Fibroblast of upper back skin (primary cell): ENCODE measurements at places on chromosomes 12 and 14.

DNA sequence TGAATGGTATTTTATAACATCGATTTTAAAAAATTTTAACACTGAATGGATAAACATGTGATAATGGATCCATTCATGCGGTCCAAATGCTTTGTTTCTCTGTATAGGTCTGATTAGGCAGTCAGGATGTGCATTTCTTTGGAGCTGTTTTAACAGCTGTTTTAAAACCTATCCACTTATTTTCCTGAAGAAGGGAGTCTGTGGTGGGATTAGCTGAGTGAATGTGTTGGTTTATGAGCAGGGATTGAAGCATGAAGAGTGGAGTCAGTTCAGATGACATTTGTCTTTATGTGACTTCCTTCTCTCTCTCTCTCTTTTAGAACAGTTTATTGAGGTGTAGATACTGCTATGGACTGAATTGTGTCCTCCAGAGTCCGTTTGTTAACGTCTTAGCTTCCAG lies 37.7 kb downstream of the GLT8D2 start:
- DNase-seq, result no peak

- no peak for DNase-seq
Measured at GRCh38 chr12:122862110-122862634, 26.9 kb downstream of the HIP1R start.

GRCh38 chr12:20174528-20175175 lies 193.7 kb upstream of the PDE3A start:
- DNase-seq, result no peak

DNA sequence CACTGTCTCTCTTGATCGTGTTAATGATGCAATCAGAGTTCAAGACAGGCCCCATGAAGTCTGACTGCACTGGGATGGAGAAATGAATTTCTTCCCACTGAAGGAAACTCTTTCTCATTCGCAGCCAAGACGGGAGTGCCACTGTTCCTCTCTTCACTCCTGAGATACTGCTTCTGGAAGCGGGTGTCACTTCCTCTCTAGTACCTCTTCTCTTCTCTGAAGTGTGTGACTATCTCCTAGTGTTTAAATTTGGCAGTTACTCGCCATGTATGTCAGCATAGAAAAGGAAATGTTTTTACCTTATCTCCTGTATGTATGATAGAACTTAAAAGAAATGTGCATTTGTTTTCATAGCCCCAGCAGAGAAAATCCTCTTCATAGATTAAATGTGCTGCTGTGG lies 215.2 kb downstream of the ANO6 start:
- no peak for DNase-seq

DNA sequence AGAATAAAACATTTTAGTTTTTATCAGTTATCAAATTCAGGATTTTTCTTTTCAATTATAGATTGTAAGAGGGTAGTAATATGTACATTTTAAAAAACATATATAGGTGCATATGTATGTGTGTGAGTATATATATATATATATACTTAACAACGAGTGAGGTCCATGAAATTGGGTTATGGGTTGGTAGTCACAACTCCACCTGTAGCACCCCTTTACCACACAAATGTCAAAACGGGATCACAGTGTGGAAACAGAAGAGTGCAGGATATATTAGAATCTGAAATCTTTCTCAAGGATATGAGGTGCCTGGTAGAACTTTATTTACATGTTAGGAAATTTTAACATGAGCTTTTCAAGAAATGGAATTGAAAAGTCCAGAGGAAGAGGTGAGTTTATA lies 31.3 kb downstream of the MIA2 start:
- DNase-seq, result peak; percentile 45

GRCh38 chr12:18135086-18135485 lies 45.1 kb upstream of the RERGL start:
- no peak for DNase-seq

- peak; percentile 58 for DNase-seq
Measured at GRCh38 chr12:57214398-57214781, 2.2 kb upstream of the NXPH4 start.

GRCh38 chr12:120584343-120585149 lies 3.3 kb upstream of the POP5 start:
- no peak for DNase-seq

- DNase-seq, result peak; percentile 29
Measured at GRCh38 chr12:100348657-100349454, 8.0 kb upstream of the SLC17A8 start.

DNA sequence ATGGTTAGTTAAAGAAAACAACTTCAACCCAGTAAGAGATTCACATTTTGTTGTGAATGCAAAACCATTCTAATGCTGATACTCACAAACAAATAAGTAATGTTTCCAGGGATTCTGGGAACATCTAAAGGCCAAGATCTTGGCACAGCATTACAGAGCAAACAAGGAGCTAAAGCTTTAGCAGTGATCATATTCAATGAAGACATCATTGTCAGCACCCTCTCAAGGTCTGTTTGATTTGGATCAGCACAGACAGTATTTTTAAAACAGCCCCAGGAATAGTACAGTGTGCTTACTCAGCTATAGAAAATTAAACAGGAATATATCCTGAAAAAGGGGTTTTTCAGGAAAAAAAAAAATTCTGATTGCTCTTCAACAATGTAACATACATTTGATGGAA lies 71.4 kb downstream of the TMEM260 start:
- no peak for DNase-seq

GRCh38 chr14:99389174-99389826 lies 91.4 kb downstream of the SETD3 start:
- DNase-seq, result peak; percentile 20

GRCh38 chr12:82524641-82525040 lies 162.1 kb upstream of the TMTC2 start:
- DNase-seq, result no peak

DNA sequence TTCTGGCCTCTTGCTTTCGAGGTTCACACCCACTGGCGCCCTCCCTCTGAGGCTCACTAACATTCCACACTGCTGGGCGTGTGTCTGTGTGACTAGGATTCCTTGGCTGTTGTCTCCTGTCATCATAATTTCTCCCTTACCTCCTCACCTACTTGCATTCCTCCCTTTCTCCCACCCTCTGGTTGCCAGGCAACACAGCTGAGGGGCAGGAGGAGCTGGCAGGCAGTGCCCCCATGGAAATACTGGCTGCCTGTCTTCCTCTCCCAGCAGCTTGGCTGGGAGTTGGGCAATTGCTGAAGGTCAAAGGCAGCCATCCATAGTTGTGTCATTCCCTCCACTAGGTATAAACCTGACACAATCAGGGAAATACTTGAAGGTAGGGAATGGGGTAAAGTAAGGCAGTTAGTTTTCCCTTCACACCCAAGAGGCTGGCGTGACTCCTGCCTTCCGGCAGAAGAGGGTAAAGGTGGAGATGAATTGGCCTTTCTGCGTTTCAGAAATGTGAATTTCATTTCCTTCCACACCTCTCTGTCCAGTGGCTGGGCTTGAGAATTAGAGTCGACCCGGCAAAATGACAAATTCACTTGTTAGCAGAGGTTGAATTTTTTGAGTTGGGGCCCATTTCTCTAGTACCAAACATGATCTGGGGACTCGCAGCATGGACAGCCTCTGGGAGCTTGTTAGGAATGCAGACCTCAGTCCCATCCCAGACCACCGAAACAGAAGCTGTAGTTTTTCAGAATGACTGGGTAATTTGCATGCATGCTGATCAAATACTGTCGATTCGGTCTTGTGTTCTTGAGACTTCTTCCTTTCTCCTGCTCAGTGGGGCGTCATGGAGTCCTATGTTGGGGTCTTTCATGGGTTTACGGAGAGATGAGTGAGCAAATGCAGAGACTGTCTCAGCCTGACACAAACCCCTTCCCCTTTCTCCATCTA lies 24.3 kb upstream of the EMP1 start:
- DNase-seq, result peak; percentile 76

- no peak for DNase-seq
Measured at GRCh38 chr12:62232143-62232729, 28.0 kb upstream of the USP15 start.
